ENCODE measurements at places on chromosomes 3 and 15.

- DNase-seq, result no peak
These were observed 64.4 kb downstream of the PPM1L start for GRCh38 chr3:160820430-160820829.

DNA sequence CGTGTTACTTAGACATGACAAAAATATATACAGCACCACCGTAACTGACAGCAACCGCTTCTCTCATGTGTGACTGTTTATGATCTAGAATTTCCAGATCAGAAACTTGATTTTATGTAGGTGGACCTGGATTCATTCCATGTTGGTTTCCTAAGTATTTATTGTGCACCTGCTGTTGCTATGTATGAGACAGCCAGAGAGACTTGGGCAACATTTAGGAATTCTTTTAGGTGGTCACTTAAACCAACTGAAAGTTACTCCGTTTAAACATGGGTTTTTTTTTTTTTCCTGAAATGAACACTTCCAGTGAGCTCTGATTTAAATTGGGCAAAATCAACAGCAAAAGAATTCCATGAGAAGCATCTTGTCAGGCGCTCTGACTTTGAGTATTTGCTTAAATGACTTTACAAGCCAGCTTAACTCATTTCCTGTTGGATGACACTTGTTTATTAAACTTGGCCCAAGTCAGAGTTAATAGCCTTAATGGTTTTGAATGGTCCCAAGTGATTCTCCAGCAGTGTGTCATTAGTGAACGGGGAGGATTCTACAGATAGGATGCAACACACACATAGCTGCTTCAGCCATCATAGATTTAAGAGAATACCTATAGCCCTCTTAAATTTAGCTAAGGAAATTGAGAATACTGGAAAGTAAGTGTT is 31.8 kb downstream of the MITF start:
- DNase-seq, result no peak

DNA sequence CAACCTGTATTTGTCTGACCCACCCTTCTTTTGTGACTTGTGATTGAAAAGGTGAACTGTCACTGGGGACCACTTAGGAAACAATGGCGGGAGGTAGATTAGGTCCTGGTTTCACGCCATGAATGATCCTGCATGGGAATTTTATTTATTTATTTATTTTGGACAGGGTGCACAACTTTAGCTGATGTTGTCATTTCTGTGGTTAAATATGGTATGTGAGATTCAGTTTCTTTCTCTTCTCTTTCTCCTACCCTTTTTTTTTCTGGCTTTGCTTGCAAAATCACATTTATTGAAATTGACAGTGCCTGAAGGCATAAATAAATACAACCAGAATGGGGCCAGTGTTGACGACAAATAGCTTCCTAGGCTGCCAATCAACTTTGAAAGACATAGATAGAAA is 18.0 kb upstream of the HTR3E start:
- no peak for DNase-seq

GRCh38 chr3:74124782-74125181 is 489.7 kb downstream of the CNTN3 start:
- DNase-seq, result no peak

DNA sequence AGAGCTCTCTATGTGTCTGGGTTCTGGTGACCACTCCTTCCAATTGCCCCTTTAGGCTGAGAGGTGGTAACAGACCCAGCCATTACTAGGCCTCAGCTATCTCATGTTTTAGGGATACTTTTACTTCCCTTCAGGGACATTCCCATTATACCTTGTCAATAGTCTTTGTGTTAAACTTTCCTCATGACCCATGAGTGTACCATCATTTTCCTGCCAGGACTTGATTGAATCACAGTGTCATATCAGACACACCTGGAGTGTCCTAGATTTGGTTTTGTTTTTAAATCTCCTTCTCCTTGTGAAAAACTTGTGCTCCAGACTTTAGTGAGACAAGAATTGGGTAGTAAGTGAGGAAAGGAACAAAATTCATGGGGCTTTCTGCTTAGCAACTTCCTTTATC is 136.6 kb downstream of the KCNAB1 start:
- DNase-seq, result no peak

GRCh38 chr3:4928277-4928789 is 50.9 kb upstream of the BHLHE40 start:
- DNase-seq, result no peak

DNA sequence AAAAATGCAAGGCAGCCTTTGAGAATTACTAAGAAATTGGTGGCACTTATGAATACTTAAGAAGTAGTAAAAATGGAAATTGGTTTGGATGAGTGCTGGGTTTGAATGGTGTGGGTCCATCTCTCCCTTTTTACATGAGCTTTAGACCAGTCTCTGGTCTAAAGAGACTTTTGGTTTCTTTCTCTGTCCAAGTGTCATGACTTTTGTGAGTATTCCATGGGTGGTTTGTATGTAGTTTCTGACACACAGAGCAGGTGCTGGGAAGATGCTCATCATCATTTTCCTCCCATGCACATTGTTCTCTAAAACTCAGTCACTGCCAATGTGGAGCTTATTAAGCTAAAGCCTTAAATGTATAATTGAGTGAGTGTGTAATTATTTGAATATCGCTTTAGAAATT is 63.5 kb downstream of the KAT2B start:
- no peak for DNase-seq

- DNase-seq, result no peak
These were observed 105.9 kb downstream of the B3GALNT1 start for GRCh38 chr3:160999274-160999673.
